ENCODE measurements at places on chromosomes 2 and 18.

GRCh38 chr2:173216668-173217067 is 138.0 kb upstream of the CDCA7 start:
- DNase-seq, result no peak

- DNase-seq, result no peak
These were observed 10.6 kb downstream of the C18orf63 start for GRCh38 chr18:74326231-74326630.

- peak; percentile 61 for DNase-seq
These were observed 1.7 kb upstream of the CTDSP1 start for GRCh38 chr2:218397820-218398436.

DNA sequence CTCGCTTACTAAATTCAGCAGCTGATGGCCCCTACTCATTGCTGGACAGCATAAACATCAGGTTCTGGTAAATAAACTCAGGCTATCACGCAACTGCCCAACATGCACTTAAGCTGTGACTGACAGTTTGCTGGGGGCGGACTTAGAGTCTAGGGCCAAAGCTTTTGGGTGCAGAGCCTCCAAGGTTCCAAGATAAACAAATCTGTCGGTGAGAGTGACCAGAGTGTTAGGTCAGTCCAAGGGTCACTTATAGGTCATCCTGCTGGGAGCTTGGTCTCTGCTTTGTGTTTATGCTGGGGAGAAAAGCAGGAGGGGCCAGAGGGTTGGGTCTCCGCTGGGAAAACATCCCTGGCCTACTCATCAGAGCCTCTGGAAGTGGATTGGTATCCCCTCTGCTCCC is 188.6 kb upstream of the GATA6 start:
- DNase-seq, result no peak

DNA sequence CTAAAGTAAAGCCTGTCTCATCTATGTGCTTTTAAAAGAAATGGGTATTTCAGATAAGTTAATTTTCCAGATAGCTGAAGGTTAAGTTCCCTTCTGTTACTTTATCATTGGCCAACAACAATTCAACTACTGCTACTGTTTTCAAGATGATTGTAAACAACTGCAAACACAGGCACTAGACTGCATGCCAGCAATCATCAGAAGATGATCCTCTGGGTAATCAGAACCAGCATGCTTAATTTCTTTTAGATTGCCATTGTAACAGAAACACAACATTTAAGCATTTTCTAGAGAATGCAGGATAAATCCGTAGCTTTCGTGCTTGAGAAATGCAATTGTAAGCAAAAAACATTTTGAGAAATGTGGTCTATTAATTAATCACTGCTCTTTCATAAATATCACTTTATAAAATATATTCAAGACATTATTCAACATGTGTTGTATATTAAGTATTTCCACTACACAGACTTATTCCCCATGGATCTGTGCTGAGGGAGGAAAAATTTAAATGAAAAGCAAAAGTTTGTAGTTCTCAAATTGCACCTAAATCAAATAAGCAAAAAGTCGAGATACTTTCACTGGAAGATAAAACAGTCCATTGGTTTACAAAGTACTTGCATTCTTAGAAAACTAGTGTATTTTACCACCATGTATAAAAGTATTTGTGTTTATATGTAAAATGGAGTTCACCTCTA is 133.7 kb downstream of the ATL2 start:
- no peak for DNase-seq

DNA sequence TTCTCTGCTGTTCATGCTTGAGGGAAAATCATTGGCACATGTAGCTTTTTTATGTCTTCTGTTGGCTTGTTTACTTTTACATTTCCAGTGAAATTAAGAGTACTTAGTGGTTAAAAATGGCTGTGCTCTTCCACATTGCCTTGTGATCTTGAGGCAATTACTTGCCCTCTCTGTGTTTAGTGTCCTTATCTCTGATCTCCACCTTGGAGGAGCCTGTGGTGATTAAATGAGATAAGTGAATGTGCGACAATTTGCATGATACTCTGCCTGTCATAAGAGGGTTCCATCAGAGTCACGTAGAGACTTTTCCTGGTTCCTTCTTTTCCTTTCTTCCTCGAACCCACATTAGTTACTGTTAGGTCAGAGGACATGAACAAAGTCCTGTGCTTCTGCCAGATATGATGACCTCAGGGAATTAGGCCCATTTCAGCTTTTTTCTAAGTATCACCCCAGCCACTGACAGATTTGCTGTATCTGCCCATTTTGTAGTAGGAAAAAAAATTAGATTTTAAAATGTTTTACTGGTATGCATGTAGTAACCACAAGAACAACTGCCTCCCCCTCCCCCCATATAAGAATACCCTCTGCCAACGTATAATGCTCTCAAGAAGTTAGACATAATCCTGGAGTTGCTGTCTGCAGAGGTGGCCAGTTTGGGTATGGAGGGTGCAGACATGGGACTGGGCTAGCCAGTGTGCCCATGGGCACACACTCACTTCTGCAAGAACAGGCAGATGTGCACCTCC is 51.9 kb downstream of the TET3 start:
- no peak for DNase-seq

DNA sequence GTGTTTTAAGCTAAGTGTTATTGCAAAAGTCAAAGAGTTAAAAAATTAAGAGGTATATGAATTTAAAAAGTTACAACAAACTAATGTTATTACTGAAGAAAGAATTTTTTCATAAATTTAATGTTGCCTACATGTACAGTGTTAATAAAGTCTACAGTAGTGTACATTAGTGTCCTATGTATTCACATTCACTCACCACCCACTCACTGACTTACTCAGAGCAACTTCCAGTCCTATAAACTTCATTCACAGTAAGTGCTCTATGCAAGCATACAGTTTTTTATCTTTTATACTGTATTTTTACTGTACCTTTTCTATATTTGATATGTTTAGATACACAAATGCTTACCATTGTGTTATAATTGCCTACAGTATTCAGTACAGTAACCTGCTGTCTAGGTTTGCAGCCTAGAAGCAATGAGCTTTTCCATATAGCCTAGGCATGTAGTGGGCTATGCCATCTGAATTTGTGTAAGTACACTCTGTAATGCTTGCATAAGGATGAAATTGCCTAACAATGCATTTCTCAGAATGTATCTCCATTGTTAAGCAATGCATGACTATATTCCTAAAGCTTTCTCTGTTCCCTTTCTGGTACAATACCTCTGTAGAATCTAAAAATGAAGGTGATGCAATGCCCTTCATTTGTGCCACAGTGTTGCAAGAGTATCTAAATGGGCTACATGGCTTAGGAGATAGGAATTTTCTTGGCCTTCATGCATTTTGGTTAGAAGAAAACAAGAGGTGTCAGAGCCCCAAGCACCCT is 370.8 kb upstream of the NT5C1B start:
- no peak for DNase-seq

GRCh38 chr2:79670198-79670597 is 157.3 kb downstream of the CTNNA2 start:
- DNase-seq, result no peak

- DNase-seq, result no peak
These were observed 518.3 kb upstream of the PIK3C3 start for GRCh38 chr18:41436772-41437171.

GRCh38 chr2:39625927-39626270 is 39.8 kb upstream of the TMEM178A start:
- DNase-seq, result no peak

All from activated CD4-positive, CD25-positive, alpha-beta regulatory T cell treated with anti-CD3 and anti-CD28 coated beads, Interleukin-2, amount 50 U/mL, for 72 hours (primary cell).